ENCODE measurements at places on chromosomes 12 and 14. TPM values are rescaled to one million over a fixed set of nuclear protein-coding genes. Genes with fewer than 3 reads are reported as not detected.

The SERPINA9 gene
- not detected for total RNA-seq

The MGP gene
- total RNA-seq, result 236 TPM

The CMA1 gene
- total RNA-seq, result 2.2 TPM

The NRIP2 gene
- total RNA-seq, result 1.2 TPM

The SRSF9 gene
- total RNA-seq, result 62.7 TPM

The ACOT4 gene
- total RNA-seq, result 3.5 TPM

The SMOC1 gene
- 33.5 TPM for total RNA-seq

The LUM gene
- total RNA-seq, result 748 TPM

The IGF1 gene
- 60.3 TPM for total RNA-seq

The NEDD8 gene
- 156 TPM for total RNA-seq

The RAB21 gene
- total RNA-seq, result 19.0 TPM

The ANO4 gene
- total RNA-seq, result 0.82 TPM

The SIX1 gene
- total RNA-seq, result 27.5 TPM

The AMN gene
- not detected for total RNA-seq

The LRRC10 gene
- not detected for total RNA-seq

The TC2N gene
- 37.7 TPM for total RNA-seq

The PSME1 gene
- 89.6 TPM for total RNA-seq

The C3AR1 gene
- total RNA-seq, result 36.6 TPM

The DPF3 gene
- total RNA-seq, result 0.33 TPM

The WNT5B gene
- 0.82 TPM for total RNA-seq

The PTGER2 gene
- total RNA-seq, result 3.5 TPM

The WSCD2 gene
- total RNA-seq, result 0.49 TPM

The LALBA gene
- total RNA-seq, result not detected

The TAS2R19 gene
- 6.2 TPM for total RNA-seq

The KIF21A gene
- total RNA-seq, result 27.1 TPM

The SERPINA5 gene
- 2.9 TPM for total RNA-seq

The TAS2R42 gene
- total RNA-seq, result not detected

The ASB2 gene
- total RNA-seq, result 0.34 TPM

The CPNE8 gene
- total RNA-seq, result 44.7 TPM

The DEPDC4 gene
- total RNA-seq, result 2.0 TPM

The PLEKHD1 gene
- not detected for total RNA-seq

The KRT85 gene
- not detected for total RNA-seq

The OSGEP gene
- total RNA-seq, result 41.8 TPM

The LMO3 gene
- 147 TPM for total RNA-seq

The KRT73 gene
- total RNA-seq, result not detected

The ADCY4 gene
- 22.5 TPM for total RNA-seq

The MYO1H gene
- total RNA-seq, result 0.57 TPM

The TMEM30B gene
- 2.0 TPM for total RNA-seq

The AHSA1 gene
- total RNA-seq, result 78.7 TPM

The CFAP251 gene
- 4.6 TPM for total RNA-seq

The PRR13 gene
- 83.1 TPM for total RNA-seq

The B4GALNT3 gene
- total RNA-seq, result 0.17 TPM

The CLEC1B gene
- not detected for total RNA-seq

The HPD gene
- 0.82 TPM for total RNA-seq

The CAPZA3 gene
- not detected for total RNA-seq

The NPFF gene
- total RNA-seq, result not detected

The INSM2 gene
- not detected for total RNA-seq

The TIMM9 gene
- 57.8 TPM for total RNA-seq

The SELPLG gene
- total RNA-seq, result 14.3 TPM

The ACVRL1 gene
- 271 TPM for total RNA-seq

The TROAP gene
- 2.0 TPM for total RNA-seq

The NAA25 gene
- total RNA-seq, result 22.0 TPM

The FAM186B gene
- total RNA-seq, result 0.17 TPM

The SLC6A13 gene
- total RNA-seq, result not detected

The MBIP gene
- total RNA-seq, result 14.1 TPM

The ADAMTS20 gene
- total RNA-seq, result not detected

The AICDA gene
- not detected for total RNA-seq

The NOS1 gene
- not detected for total RNA-seq
